M059J (cell line): ENCODE measurements at places on chromosomes 7 and 10. TPM values are rescaled to one million over a fixed set of nuclear protein-coding genes. Genes with fewer than 3 reads are reported as not detected.

GSAP gene
- total RNA-seq: 4.4 and 6.9 TPM in 2 replicates

- DNase-seq: no peak
These were observed 80.4 kb downstream of the UBE3C start for GRCh38 chr7:157219154-157219553.

- peak; percentile 80 for DNase-seq
These were observed 101.8 kb upstream of the MKLN1 start for GRCh38 chr7:131225619-131226513.

- peak; percentile 80 for DNase-seq
These were observed 3.1 kb upstream of the CAPZA2 start for GRCh38 chr7:116859323-116859722.

ST8SIA6 gene
- 0.10 TPM in 1 of 2 replicates, not detected in the other for total RNA-seq

- DNase-seq: no peak
These were observed 18.9 kb upstream of the YAE1 start for GRCh38 chr7:39547336-39547735.

GRCh38 chr10:102185811-102186527 lies 33.8 kb downstream of the NOLC1 start:
- DNase-seq: no peak

GRCh38 chr10:121734589-121735045 lies 136.4 kb upstream of the FGFR2 start:
- DNase-seq: peak; percentile 31

DNA sequence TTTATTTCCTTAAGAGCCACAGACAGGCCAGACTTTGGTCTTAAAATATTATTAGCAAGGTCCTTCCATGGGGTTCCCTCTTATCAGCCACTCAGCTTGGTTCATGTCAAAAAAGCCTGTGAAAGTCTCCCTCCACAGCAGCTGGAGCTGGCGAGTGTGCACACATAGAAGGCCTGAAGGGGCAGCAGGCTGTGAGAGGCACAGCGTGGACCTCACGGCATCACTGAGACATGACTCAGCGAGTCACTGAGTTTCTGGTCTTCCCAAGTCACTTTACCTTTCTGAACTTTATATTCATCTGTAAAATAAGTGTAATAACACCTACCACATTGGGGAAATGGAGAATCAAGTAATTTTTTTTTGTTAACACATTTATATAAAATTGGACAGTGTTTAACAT lies 8.7 kb downstream of the TAF3 start:
- peak; percentile 44 for DNase-seq

- DNase-seq: peak; percentile 36
These were observed 284.4 kb downstream of the IPMK start for GRCh38 chr10:57983281-57983791.

GRCh38 chr10:79316671-79317431 lies 30.4 kb upstream of the PPIF start:
- DNase-seq: peak; percentile 66

DNA sequence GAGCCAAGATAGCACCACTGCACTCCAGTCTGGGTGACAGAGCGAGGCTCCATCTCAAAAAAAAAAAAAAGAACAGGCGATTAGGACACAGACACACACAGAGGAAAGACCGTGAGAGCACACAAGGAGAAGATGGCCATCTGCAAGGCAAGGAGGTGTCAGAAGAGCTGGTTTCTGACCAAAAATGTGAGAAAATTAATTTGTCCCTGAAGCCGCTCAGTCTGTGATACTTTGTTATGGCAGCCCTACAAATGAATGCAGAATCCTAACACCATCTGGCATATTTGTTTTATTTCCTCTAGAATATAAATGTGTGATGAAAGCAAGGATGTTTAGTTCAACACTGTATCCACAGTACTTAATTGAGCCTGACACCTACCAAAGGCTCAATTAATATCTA lies 69.7 kb downstream of the ZFAND4 start:
- DNase-seq: no peak

CYP2C9 gene
- not detected in 2 replicates for total RNA-seq

SPDYE16 gene
- 0.17 and 0.22 TPM in 2 replicates for total RNA-seq

FGFR2 gene
- total RNA-seq: 2.1 and 6.8 TPM in 2 replicates

GRCh38 chr10:31574577-31574976 lies 255.6 kb downstream of the ZEB1 start:
- no peak for DNase-seq

- DNase-seq: peak; percentile 74
These were observed 7.5 kb downstream of the ASB4 start for GRCh38 chr7:95493247-95493646.

- peak; percentile 55 for DNase-seq
These were observed 23.2 kb downstream of the NT5C3A start for GRCh38 chr7:33039257-33039902.

GRCh38 chr10:7192831-7193361 lies 217.9 kb downstream of the SFMBT2 start:
- no peak for DNase-seq

GRCh38 chr10:2920168-2920567 lies 147.2 kb upstream of the PFKP start:
- DNase-seq: no peak

- peak; percentile 0 for DNase-seq
These were observed 58.8 kb downstream of the MALRD1 start for GRCh38 chr10:19107406-19107805.

DNA sequence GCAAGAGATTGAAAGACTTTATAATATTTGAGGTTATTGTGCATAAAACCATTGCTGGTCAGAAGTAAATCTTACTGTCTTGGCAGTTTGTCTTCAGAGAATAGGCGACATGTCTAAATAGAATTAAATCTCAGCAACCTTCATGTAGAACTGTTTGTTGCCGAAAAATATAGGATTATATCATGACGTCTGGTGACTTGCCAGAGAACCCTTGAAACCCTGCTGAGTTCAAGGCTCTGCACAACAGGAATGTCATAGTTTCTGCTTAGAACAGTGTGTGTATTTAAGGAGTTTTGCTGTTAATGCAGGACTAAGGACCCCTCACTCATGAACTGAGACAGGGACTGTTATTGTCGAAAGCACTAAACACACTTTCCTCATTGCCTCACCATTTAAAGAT lies 206.4 kb upstream of the ETV1 start:
- DNase-seq: no peak

CFAP46 gene
- total RNA-seq: not detected in 2 replicates

ENO4 gene
- total RNA-seq: not detected in 2 replicates

DNA sequence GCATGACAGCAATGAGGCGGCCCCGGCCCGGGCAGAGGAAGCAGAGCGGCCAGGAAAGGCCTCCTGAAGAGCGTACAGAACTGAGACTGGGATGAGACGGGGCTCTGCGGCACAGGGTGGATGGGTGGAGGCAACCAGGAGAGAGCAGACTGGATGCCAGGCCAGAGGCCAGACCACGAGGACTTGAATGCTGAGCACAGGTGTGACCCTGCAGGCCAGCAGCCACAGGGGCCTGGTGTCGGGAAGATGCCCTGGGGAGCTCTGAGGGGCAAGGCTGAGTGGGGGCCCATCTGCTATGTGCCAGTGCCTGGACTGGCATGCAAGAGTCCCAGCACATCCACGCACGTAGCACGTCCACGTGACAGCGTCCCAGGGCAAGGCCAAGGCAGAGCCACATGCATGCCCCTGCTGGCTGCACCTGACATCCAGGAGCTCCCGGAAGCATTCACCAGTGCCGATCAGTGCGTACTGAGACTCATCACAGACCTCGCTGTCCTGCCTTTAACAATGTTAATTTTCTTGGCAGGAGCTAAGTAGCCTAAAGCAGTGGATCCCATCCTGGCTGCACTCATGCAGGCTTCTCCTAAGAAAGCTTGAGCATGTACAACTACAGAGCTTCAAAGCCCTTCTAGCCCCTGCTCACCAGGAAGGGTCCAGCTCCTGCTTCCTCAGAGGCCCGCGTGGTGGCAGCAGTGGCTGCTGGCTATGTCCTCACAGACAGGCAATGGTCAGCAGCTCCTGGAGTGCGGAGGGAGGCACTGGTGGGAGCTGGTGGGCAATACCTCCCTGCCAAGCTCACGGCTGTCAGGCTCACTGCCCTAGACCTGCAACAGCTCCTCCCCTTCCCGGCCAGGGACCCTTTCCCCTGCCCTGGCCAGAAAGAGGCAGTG lies 18.0 kb downstream of the GRID1 start:
- no peak for DNase-seq

- DNase-seq: no peak
These were observed 150.2 kb upstream of the AGR3 start for GRCh38 chr7:17031906-17032551.

GRCh38 chr10:95767884-95768556 lies 12.1 kb downstream of the ENTPD1 start:
- DNase-seq: peak; percentile 12

GRCh38 chr7:155858521-155859061 lies 46.3 kb upstream of the SHH start:
- peak; percentile 93 for DNase-seq

PDE1C gene
- 43.5 and 70.6 TPM in 2 replicates for total RNA-seq

DNA sequence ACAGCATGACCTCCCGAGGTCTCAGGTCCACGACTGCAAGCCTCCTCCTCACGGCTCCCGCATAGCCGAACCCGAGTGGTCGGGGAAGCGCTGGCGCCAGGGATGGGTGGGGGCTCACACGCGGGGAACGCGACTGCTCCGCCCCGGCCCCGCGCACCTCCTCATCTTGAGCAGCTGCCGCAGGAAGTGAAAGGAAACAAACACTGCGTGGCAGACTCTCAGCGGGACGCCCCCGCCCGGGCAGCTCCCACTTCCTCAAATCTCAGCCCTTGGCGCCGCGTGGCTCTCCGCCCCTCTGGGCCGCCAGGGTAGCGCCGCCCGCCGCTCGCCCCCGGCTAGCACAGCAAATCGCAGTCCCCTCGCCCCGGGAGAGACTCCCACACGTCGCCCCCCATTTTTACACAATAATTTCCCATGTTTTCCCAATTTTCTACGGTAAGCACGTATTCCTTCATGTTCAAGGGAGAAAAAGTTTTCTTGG lies at the start of gene TMEM243:
TMEM243 (minus strand) TSS at position 188 of the 481 bp plus-strand sequence. CDS start 229 bp downstream, outside the sequence.
- peak; percentile 73 for DNase-seq

DNA sequence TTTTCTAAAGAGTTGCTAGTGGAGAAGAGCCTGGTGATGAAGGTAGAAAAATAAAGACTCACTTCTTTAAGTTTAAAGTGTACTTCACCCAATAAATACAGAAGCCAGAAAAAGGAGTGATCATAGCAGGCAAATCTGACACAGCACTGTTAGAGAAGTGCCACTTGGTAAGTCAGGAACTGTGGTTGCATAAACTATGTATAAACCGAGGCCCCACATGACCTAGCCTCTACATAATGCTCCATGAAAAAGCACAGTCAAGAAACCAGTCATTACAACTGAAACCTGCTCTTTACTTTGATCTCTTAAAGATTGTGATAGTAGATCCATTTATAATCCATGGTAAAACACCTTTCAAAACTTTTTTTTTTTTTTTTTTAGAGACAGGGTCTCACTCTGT lies 172.1 kb upstream of the PHYHIPL start:
- no peak for DNase-seq

NPC1L1 gene
- not detected in 2 replicates for total RNA-seq

TRIM50 gene
- not detected in 2 replicates for total RNA-seq

- peak; percentile 36 for DNase-seq
These were observed 20.9 kb downstream of the AKR1D1 start for GRCh38 chr7:138097064-138097741.

DNA sequence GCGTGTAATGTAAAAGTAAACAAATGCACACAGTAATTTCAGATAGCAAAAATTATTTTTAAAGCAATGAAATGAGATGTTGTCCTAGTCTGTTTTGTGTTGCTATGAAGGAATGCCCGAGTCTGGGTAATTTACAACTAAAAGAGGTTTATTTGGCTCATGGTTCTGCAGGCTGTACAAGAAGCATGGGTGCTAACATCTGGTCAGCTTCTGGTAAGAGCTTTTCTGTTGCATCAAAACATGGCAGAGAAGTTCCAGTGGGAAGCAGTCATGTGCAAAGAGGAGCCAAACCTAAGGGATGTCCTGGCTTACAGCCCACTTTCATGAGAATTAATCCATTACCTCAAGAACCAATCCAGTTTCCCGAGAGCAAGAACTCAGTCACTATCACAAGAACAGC lies 62.9 kb upstream of the MNX1 start:
- DNase-seq: no peak

RAMP3 gene
- 0.66 and 1.7 TPM in 2 replicates for total RNA-seq

PILRA gene
- 0.54 TPM in 1 of 2 replicates, not detected in the other for total RNA-seq

DNA sequence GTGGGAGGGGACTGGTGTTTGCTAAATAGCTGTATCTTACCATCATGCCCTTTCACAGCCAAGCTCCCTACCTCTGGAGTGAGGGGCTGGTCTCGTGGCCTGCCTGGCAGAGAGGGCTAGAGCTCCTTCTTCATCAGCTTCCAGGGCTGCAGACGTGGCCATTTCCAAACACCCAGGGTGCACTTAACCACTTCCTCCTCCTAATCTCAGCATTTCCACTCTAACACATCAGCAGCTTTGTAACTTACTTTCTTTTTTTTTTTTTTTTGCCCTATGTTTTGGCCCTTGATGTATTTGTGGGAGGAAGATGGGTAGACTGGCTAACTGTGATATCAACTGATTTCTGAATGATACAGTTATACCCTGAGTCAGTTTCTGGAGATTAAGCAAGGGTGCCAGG lies 27.4 kb downstream of the LRRC4 start:
- no peak for DNase-seq

- no peak for DNase-seq
These were observed 177.3 kb upstream of the GRB10 start for GRCh38 chr7:50959991-50960390.

DNA sequence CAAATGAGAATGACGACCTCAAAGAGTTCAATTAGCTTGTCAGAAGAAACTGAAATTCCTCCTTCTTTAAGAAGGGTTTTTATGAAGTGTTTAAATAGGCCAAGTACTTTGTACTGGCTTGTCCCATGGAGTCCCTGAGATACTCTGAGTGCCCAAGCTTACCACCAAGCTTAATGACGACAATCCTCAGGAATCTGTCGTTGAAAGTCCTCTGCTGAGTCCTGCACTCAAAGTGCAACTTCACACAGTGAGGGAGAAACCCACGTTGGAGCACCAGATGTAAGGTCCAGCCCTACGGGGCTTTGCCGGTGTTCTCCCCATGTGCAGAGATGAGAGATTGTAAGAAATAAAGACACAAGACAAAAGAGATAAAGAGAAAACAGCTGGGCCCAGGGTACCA lies 42.8 kb upstream of the AKR1C2 start:
- no peak for DNase-seq

SPDYE9 gene
- total RNA-seq: not detected in 2 replicates

DNA sequence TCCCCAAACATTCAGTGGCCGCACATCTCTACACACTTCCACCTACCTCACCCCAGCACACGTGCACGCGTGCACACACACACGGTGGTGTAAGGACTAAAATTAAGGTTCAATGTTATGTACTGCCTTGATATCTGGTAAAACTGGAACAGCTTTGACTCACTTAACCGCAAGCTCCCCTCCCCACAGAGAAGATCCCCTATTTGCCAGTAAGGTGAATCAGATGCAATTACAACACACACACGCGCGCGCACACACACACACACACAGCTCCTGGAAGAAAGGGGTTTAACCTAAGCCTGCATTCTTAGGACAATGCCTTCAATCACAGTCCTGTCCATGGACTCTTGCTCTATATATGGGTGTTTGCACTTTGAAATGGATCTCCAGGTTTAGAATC lies 25.5 kb upstream of the VPS41 start:
- DNase-seq: peak; percentile 79

GRCh38 chr7:128131115-128131514 lies 99.9 kb upstream of the LRRC4 start:
- DNase-seq: no peak

FOXI2 gene
- total RNA-seq: not detected in 2 replicates
